Left ventricle myocardium inferior (tissue), 1 donor: ENCODE measurements at places on chromosomes 12 and 14. TPM values are rescaled to one million over a fixed set of nuclear protein-coding genes. Genes with fewer than 3 reads are reported as not detected.

Gene ARPC3
- total RNA-seq, result 84.5 TPM

GRCh38 chr12:109890620-109891170 is 9.4 kb upstream of the TCHP start:
- DNase-seq, result no peak
- no peaks in the 10 kb centered on the region for H3K36me3 ChIP-seq
- H3K27me3 ChIP-seq, result no peaks in the 10 kb centered on the region
- H3K4me1 ChIP-seq, result peaks cover 18% of the 10 kb centered on the region

Gene DNAH10
- total RNA-seq, result not detected

Gene ALDH2
- total RNA-seq, result 381 TPM

Gene HAL
- not detected for total RNA-seq

GRCh38 chr14:79840831-79841230 is 370.5 kb downstream of the DIO2 start:
- no peak overlapping the region for H3K27ac ChIP-seq
- no peaks in the 10 kb centered on the region for H3K36me3 ChIP-seq
- no peak for DNase-seq
- no peaks in the 10 kb centered on the region for H3K27me3 ChIP-seq
- no peak overlapping the region for H3K4me3 ChIP-seq

- H3K4me3 ChIP-seq, result no peak overlapping the region
- H3K36me3 ChIP-seq, result no peaks in the 10 kb centered on the region
- H3K4me1 ChIP-seq, result peaks cover 15% of the 10 kb centered on the region
- no peaks in the 10 kb centered on the region for H3K27me3 ChIP-seq
- H3K27ac ChIP-seq, result no peak overlapping the region
Observed at GRCh38 chr14:33993246-33993645, 42.4 kb upstream of the EGLN3 start.

Gene PPM1H
- total RNA-seq, result 6.0 TPM

GRCh38 chr14:94655169-94655710 is 43.0 kb downstream of the SERPINA3 start:
- no peaks in the 10 kb centered on the region for H3K36me3 ChIP-seq
- H3K27me3 ChIP-seq, result peaks cover 11% of the 10 kb centered on the region
- H3K27ac ChIP-seq, result no peak overlapping the region
- H3K4me1 ChIP-seq, result no peaks in the 10 kb centered on the region
- no peak for DNase-seq
- H3K4me3 ChIP-seq, result no peak overlapping the region

DNA sequence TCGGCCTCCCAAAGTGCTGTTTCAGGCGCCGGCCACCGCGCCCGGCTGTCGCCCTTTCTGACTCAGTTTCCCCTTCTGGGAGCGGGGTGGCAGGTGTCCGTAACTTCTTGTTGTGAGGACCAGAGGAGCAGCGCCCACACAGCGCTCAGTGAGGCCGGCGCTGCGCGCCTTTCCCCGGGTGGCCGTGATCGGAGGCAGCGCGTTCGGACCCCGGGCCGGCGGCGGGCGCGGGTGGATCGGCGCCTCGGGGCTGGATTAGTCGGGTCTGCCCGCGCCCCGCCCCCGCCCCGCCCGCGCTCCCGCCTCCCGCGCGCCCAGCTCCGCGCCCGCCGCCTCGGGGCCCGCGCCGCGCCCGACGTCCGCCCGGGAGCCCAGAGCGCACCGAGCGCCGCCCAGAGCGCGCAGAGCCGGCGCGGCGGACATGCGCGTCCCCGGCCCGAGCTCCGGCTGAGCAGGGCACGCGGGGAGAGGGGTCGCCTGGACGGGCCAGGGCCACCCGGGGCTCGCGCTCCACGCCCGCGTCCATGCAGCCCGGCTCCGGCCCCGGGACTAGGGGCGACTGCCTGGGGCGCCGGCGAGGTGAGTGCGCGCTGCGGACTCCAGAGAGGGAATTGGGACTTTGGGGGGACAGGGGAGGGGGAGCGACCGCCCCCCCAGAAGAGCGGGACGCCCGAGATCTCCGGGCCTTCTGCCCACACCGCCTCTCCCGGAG is 50.6 kb downstream of the LRCOL1 start:
- DNase-seq, result peak; percentile 38
- H3K27me3 ChIP-seq, result no peaks in the 10 kb centered on the region
- no peaks in the 10 kb centered on the region for H3K36me3 ChIP-seq
- H3K4me3 ChIP-seq, result peak overlapping the region; percentile 73
- H3K27ac ChIP-seq, result no peak overlapping the region
- peaks cover 28% of the 10 kb centered on the region for H3K4me1 ChIP-seq

Gene TBX3
- 27.2 TPM for total RNA-seq

Gene GDF3
- total RNA-seq, result 0.19 TPM

- no peak for DNase-seq
- peak overlapping the region; percentile 30 for H3K27ac ChIP-seq
- H3K4me1 ChIP-seq, result peaks cover 20% of the 10 kb centered on the region
- no peaks in the 10 kb centered on the region for H3K36me3 ChIP-seq
- H3K4me3 ChIP-seq, result no peak overlapping the region
Observed at GRCh38 chr14:53978194-53978593, 21.6 kb upstream of the BMP4 start.

GRCh38 chr12:109762071-109762672 is 48.5 kb downstream of the FAM222A start:
- H3K36me3 ChIP-seq, result no peaks in the 10 kb centered on the region
- no peak overlapping the region for H3K27ac ChIP-seq
- peaks cover 23% of the 10 kb centered on the region for H3K4me1 ChIP-seq

DNA sequence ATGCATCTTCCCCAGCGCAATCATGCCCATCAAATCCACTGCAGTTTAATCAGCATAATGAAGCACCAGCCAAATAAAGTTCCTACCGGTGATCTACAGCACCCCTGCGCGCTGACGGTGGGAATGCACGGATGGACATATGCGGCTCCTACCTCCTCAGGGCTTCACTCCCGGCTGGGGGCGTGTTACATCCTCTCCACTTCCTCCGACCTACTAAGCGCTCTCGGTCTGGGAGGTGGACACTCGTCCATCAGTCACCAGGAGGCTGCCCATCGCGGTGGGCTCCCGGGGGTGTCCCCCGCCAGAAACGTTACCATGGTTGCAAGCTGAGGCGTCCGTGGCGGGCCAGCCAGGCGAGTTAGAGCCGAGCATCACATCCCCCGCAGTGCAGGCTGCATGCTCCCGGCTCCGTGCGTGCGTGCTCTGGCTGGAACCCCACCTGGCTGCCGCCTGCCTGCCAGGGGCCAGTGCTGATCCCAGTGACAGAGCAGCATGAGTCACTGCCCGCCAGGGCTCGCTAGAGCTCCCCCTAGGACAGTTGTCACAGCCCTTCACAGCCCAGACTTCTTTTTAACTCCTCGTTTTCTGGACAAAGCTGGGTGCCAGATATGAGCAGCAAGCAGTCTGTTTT is 73.0 kb downstream of the CIT start:
- DNase-seq, result peak; percentile 35
- H3K4me3 ChIP-seq, result peak overlapping the region; percentile 54
- peaks cover 56% of the 10 kb centered on the region for H3K27me3 ChIP-seq
- H3K27ac ChIP-seq, result no peak overlapping the region

DNA sequence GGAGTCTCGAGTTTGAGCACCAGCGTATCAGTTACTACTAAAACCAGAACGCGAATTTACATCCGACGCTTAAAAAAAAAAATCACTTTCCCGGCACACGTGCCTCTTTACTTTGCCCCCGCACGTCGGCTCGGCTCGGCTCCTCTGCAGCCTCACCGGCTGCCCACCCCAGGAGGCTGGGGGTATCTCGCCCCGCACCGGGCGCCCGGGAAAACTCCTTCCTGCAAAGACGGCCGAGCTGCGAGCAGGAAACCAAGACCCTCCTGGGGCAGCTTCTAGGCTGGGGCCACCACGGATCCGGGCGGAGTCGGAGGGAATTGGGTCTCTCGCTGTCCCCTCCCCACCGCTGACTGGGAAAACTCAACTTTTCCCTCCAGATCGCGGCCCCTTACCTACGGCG is 610 bp downstream of the VSIG10 start:
- DNase-seq, result no peak
- H3K36me3 ChIP-seq, result no peaks in the 10 kb centered on the region
- peaks cover 31% of the 10 kb centered on the region for H3K4me1 ChIP-seq
- peak overlapping the region; percentile 92 for H3K4me3 ChIP-seq

GRCh38 chr12:123559468-123559867 is 24.9 kb upstream of the TMED2 start:
- H3K27ac ChIP-seq, result no peak overlapping the region
- no peaks in the 10 kb centered on the region for H3K27me3 ChIP-seq
- no peaks in the 10 kb centered on the region for H3K36me3 ChIP-seq
- no peaks in the 10 kb centered on the region for H3K4me1 ChIP-seq
